Endothelial cell of umbilical vein (primary cell): ENCODE measurements at places on chromosomes 16 and 17. TPM values are rescaled to one million over a fixed set of nuclear protein-coding genes. Genes with fewer than 3 reads are reported as not detected.

Gene PRSS8
- total RNA-seq, result not detected in 2 replicates

Gene CSH1
- total RNA-seq, result not detected in 2 replicates

Gene KRTAP9-4
- not detected in 2 replicates for total RNA-seq

Gene CDH11
- total RNA-seq, result 14.9 and 30.4 TPM in 2 replicates

Gene PRR29
- total RNA-seq, result 0.78 and 1.2 TPM in 2 replicates

GRCh38 chr16:64440421-64440831 lies 681.4 kb downstream of the CDH11 start:
- peak; percentile 50 for DNase-seq

GRCh38 chr16:2467528-2468232 lies 3.4 kb upstream of the NTN3 start:
- DNase-seq, result peak; percentile 42

DNA sequence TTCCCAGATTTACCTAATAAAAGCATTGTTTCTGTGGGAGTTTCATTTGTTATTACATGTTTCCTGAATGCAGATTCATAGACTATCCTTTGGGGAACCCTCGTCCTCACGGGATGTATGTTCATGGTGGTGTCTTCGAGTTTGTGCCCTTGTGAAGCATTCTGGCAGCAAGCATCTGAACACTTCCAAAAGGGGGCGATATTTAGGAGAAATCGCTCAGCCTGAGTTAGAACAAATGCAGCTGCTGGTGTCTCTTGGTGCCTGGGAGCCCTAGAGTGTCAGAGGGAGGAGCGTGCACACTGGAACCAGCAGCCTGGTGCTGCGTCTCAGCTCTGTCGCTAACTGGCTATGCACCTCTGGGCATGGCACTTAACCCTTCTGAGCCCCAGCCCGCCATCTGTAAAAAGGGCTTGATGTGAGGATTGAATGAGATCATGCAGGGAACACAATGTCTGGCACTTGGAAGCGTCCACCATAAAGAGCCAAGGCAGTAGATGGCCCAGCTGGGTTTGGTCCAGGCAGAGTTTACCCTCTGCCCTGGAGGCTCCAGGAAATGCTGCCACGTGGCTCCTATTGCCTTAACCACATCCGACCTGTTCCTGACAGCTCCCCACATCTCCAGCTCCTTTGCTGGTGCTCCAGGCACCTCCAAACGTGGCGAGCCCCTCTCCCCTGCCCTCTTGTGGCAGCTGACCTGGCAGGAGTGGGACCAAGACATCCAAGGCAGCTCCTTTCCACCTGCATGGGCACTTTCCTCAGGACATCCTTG lies 25.0 kb upstream of the C16orf78 start:
- no peak for DNase-seq

DNA sequence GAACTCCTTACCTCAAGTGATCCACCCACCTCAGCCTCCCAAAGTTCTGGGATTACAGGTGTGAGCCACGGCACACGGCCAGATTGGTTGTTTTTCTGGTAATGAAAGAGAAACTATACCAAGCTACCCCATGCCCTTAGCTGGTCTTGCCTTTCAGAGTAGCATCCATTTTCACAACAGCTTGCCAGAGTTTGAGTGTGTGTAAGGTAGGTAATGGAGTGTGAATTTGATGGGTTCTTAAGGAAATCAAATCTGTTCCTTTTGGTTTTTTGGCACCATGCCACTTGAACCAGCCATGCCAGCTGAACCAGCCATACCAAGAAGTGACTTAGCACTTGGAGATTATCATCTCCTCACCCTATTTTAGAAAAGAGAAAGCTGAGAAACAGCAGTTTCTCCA lies 5.1 kb downstream of the CALCOCO2 start:
- DNase-seq, result no peak

DNA sequence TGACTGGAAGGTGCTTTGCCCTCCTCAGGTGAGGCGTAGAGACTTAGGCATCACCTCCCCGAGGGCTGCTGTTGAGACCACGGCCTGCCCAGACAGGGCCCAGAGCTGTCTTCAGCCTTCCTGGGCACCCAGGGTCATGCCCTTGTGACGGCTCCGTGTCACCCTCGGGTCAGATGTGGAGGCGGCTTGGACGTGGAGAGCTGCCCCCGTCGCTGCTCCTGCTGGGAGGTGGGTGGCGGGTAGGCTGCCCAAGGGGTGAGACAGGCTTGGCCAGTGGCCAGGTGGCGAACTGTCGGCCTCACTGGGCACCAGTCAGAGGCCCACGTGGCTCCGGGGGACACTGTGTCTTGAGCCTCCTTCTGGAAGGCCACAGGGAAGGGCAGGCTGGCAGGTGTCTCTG lies 8.9 kb upstream of the SNAI3 start:
- no peak for DNase-seq
